Left cardiac atrium (tissue), 4 donors: ENCODE measurements at places on chromosomes 12 and 14.

DNA sequence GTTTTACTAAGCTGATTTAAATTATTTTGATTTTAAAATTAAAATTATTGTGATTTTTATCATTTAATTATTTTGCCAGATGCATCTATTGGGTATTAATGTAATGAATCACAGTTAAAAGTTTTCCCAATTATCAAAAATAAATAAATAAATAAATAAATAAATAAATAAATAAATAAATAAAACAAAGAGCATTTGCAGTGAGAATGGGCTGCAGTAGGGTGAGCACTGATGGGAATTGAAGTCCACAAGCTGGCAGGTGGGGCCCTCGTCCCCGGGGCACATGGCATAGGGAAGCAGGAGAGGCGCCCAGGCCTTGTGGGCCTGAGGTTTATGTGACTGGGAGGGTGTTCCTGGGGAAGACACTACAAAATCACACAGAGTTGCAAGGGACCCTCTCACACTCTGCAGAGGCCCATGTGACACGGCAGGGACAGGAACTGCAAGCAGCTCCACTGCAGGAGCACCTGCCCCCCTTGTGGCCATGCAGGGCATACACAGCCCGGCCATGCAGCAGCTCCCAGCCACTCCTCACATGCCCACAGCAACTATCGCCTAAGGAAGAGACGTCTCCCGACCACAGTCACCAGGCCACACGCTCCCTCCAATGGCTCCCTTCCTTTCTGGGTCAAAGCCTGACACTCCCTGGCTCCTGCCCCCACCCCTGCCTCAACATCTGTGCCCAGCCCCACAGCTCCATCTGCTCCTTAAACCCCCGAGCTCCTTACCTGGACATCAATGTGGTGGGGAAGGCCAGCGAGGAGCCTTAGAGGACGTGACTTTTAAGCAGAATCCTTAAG is 256.3 kb upstream of the SFSWAP start:
- DNase-seq, result no peak

GRCh38 chr14:68131907-68132306 is 312.3 kb downstream of the RAD51B start:
- no peak for DNase-seq

DNA sequence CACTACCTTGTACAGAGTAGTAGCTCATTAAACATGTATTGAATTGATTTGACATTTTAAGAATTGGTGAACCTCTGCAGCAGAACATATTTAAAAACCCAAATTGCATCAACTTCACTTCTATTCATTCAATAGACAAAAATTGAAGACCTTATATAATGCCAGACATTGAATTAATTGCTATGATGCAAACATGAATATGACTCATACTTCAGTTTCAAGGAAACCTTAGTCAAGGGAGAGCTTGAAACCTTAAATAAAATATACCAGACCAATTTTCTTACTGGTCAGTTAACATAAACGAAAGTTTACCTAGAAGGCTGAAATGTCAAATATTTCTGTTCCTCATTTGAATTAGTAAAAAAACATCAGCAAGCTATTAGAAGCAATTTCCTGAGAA is 5.0 kb upstream of the MGAT4C start:
- no peak for DNase-seq

DNA sequence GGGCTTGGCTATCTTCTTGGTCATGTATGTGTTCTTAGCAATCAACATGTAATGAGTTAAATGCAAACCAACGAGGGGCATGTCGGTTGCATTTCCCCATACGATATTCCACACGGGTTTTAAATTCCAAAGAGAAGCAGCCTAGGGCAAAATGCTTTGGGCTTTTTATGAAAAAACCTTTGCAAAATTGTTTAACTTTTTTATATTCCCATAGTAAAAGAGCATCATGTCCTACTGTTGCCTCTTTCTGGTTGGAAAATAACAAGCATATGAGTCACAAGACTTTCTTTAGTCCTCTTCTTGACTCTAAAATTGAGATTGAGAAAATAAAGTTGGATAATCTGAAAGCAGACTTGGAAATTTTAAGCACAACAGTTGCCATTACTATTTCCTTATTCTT is 3.8 kb upstream of the DIO2 start:
- no peak for DNase-seq

GRCh38 chr12:5059358-5059757 is 15.7 kb downstream of the KCNA5 start:
- DNase-seq, result no peak
